Stimulated activated CD8-positive, alpha-beta memory T cell treated with anti-CD3 and anti-CD28 coated beads, Interleukin-4, amount 100 ng/mL, for 1 hour (primary cell): ENCODE measurements at places on chromosomes 12 and 14.

DNA sequence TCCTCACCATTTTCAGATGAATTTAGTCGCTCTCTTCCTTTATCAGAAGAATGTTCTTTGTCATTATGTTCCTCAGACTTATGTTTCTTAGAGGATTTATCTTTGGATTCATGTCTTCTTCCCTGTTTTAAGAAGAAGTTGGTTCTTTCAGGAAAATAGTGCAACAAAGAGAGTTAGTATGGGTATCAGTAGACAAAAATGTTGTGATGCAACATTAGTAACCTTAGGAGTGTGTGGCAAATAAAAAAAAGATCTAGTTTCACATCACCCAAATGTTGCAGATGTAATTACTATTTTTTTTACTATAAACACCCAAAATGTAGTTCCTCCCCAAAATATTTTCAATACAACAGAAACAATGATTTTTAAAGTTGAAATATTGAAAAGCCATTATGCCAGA is 7.8 kb downstream of the RSRC2 start:
- DNase-seq = no peak

- no peak for DNase-seq
These were observed 149.7 kb upstream of the ARHGAP5 start for GRCh38 chr14:31927348-31927832.

DNA sequence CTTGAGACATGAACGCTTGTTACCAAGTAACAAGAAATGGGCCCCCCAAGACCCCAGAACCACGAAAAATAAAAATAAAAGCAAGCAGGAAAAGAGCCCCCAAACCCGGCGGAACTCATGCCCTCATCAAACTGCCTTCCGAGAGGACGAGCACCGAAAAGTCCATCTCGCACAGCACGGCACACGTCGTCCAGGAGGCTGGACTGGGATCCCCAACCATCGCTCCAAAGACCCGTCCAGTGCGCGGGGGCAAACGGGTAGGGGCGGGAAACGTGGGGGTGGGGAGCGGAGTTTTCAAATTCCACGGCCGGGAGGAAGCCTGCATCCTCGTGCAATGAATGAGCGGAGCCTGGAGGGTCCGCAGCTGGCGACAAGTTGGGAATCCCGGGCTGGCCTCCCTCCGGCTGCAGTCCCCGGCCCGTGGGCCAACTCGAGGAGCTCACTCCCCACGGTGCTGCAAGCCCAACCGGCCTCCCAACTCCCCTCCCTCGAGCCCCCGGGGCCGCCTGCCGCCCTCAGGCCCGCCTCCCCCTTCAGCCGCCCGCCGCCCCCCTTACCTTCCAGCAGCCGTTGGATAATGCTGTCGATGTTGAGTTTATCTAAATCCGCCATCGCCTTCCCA is 484 bp downstream of the PPP1CC start:
- DNase-seq = no peak

DNA sequence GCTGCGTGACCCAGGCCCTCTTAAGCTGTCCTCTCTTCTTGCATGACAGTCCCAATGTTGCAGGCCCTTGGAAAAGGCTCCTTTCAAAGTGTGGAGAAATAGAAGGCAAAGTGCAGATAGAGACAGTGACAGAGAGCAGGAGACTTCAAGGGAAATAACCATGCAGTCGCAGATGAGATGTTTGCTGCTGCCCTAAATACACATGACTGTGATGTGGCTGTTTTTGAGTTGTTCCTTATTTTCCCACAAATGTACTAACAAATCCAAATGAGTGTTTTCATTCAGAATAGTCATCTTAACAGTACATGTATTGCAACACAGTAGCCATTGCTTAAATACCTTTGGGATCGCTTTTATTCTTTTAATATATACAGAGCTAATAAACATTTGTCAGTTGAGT is 101.6 kb downstream of the SLC15A5 start:
- DNase-seq = no peak

DNA sequence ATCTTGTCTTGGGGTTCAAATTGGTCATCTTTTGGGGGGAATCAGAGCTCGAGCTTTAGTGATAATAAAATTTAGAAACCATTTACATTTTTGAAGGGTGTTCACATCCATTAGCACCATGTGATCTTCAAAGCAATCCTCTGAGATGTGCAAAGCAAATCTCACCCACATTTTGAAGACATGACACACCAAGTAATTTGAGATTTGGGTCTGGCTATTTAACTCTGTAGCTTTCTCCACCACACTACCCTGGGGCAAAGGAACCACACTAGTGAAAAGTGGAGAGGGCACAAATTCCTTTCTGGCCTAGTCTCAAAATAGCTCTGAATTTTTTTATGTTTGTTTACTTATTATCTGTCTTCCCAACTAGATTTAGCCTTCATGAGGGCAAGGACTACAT is 46.6 kb upstream of the TMEM233 start:
- DNase-seq = no peak

DNA sequence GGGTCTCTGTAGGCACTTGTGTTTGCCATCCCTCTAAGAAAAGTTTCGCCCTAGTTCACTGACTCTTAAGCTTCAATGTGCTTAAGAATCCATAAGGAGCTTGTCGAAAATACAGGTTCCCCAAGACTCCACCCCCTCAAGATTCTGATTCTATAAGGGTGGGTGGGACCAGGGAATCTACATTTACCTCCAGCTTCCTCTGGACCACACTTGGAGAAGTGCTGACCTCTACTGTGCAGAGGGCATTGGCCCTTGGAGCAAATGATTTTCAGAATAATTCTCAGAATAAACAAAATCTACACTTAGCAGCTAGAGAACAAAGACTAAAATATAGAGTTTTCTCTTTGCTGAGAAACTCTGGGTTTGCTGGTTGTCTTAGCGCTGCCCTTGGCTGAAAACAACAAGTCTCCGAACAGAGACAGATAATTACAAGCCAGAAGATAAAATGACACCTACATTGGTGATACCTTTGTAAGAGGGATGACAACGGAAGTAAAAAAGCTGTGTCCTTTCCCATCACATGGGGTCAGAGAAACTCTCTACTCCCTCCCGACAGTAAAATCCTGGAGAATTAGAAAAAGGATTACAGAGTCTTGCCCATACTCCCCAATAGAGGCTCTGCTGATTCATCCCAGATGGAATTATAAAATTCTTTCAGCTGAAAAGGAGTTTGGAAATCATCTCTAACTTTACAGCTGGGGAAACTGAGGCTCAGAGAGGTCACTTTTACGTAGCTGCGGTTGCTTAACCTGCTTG is 4.8 kb downstream of the TGFB3 start:
- no peak for DNase-seq
